Astrocyte of the hippocampus (primary cell): ENCODE measurements at places on chromosomes 6 and 20.

GRCh38 chr6:110342759-110343158, 15.4 kb downstream of the METTL24 start:
- no peak for DNase-seq

GRCh38 chr6:156698239-156699016, 78.8 kb upstream of the ARID1B start:
- no peak for DNase-seq

GRCh38 chr6:7672066-7673062, 53.5 kb upstream of the BMP6 start:
- no peak for DNase-seq

GRCh38 chr6:73854998-73855718, 159.2 kb downstream of the CD109 start:
- DNase-seq, result peak; percentile 75

- no peak for DNase-seq
Observed at GRCh38 chr6:67544851-67545452, 1090.1 kb upstream of the ADGRB3 start.

DNA sequence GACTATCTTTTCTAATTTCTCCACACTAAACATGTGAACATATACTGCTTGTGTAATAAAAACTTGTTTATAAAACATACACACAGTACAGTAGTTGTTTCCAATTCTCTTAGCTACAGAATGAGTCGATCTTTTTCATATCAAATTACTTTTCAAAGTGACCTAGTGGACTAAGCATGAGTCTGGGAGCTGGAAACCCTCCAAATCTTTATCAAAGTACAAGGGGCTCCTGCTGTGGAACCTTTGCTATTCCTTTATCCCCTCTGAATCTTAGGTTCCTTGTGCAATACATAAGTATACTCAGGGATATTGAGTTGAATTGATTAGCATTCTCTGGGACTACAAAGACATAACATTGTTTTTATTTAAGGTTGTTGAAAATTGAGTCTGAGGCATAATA, 48.7 kb upstream of the TAB2 start:
- DNase-seq, result peak; percentile 15

- no peak for DNase-seq
Observed at GRCh38 chr20:50759678-50760077, 28.3 kb downstream of the PARD6B start.

DNA sequence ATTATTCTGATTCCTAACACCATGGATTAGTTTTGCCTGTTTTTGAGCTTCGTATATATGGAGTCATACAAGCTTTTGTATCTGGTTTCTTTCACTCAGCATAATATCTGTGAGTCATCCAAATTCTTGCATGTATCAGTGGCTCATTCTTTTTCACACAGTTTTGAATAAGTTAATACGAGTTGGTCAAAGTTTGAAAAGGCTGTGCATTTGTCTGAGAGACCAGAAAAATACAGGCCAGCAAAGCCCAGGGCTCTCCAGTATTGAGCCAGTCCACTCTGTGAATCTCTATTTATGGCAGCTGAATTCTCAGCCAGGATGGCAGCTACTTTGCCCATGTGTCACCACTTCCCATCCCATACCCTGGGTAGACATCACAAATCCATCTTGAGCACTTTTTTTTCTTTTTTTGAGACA, 7.2 kb upstream of the CHMP4B start:
- peak; percentile 81 for DNase-seq

GRCh38 chr20:8132484-8133309, 631 bp downstream of the PLCB1 start:
- no peak for DNase-seq

GRCh38 chr6:73389854-73390253, 4.8 kb upstream of the DDX43 start:
- no peak for DNase-seq

- DNase-seq, result peak; percentile 63
Observed at GRCh38 chr6:133467982-133468380, 226.8 kb downstream of the EYA4 start.

- no peak for DNase-seq
Observed at GRCh38 chr6:153192943-153193885, 62.1 kb upstream of the RGS17 start.

DNA sequence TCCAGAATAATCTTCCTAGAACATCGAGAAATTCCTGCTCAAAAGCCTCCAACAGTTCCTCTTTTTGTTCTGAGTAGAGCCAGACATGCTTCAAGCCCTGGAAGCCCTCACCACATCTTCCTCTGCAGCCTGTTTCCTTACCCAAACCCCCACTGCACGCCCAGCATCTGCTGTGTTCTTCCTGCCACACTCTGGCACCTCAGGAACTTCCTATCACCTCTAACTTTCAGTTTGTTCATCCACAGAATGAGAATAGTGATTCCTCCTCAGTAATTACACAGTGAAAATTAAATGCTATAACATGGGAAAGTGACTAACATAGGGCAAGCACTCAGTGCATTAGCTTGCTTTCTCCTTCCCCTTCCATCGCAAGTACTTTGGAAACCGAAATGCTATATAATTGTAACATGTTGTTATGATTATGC, 26.3 kb downstream of the C6orf89 start:
- no peak for DNase-seq

DNA sequence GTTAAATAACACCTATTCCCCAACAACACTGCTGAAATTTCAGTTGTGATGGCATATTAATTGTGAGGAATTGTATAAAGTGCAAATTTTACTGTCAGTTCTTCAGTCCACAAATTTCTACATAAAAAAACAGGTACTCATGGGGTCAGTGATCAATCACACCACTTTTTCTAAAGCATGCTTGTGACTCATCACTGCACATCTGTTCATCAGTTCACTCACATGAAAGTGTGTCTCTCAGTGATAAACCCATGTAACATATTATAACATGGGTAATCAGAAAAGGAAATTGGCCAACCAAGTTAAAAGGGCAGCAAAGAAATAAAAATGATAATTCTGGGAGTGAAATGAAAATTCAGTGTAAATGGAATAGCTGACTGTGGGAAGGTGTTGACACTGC, 234.7 kb upstream of the FKBP1C start:
- no peak for DNase-seq

- peak; percentile 12 for DNase-seq
Observed at GRCh38 chr6:69487688-69488087, 309.1 kb downstream of the LMBRD1 start.

DNA sequence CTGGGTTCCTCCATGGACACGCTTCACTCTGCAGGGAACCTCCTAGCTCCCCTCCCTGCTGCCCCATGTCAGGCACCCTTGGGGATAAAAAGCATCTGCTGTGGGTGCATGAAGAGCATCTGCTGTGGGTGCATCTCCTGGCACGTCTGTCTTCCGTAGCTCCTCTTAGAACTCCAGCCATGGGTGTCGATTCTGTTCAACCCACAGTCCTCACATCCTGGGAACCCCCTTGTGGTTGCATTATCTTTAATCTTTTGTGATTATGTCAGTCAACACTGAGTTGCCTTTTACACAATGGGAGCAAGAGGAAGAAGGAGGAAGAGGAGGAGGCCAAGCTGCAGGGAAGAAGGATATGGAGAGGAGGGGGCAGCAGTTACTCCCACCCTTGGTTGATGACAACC, 24.1 kb upstream of the CCR6 start:
- DNase-seq, result no peak

GRCh38 chr6:168201383-168201782, 118.2 kb downstream of the DACT2 start:
- no peak for DNase-seq

- DNase-seq, result peak; percentile 85
Observed at GRCh38 chr6:44151348-44152108, 7.1 kb upstream of the CAPN11 start.

- DNase-seq, result peak; percentile 62
Observed at GRCh38 chr6:4567141-4567540, 209.1 kb upstream of the CDYL start.

GRCh38 chr6:62393608-62394007, 107.6 kb upstream of the KHDRBS2 start:
- no peak for DNase-seq

GRCh38 chr6:155120034-155120433, 124.9 kb downstream of the TIAM2 start:
- peak; percentile 82 for DNase-seq

DNA sequence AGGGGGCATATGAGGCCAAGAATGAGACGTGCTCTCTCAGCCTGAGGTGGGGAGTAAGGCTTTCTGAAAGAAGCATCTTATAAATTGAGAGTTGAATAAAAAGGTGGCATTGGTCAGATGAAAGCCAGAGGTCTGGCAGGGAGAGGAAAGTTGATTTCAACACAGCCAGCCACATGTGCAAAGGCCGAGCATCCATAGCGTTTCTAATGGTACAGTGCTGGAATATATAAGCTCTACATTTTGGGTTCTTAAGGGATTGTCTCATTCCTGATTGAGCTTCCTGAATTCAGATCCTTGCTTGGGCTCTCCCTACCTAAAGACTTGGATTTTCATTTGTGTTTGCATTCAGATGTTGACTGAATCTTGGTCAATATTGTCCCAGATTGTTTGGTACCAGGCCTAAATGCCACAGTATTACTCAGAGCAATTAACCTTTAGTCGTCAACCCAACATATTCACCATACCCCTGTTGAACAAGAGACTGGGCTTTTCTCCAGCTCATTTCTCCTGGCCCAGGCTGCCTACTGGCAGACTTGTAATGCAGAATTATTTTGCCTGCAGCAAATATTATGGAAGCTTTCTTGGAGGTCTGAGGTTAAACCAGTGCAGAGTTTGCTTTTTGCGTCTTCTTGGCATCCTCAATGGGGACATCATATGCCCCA, 14.5 kb upstream of the BCAS1 start:
- peak; percentile 62 for DNase-seq

DNA sequence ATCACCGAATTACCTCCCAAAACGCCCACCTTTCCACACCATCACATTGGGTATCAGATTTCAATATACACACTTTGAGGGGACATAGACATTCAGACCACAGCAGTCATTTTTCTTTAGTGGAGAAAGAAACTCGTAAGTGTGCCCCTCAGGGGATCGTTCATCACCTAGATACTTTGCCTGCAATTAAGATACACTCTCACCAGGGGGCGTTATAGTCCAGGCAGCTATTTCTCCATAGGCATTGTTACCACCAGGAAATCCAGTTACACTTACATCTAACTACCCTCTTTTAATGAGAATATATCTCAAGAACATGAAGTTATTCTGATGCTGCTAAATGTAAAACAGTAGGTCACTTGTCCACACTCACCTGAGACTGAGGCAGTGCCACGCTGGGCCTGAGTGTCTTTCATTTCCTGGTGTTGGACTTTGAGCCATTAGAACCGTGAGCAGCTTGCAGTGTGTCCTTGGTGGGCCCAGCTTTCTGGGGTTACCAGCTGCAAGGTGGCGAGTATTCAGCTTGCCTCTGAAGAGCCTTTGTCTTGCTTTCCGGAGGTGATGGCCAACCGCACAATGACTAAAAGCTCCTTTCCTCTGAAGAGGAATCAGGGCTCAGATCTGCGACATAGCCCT, 35.1 kb upstream of the UNC93A start:
- no peak for DNase-seq

GRCh38 chr6:9116026-9116425, 680.7 kb upstream of the SLC35B3 start:
- peak; percentile 81 for DNase-seq

- peak; percentile 88 for DNase-seq
Observed at GRCh38 chr6:105432797-105433196, 29.9 kb upstream of the PREP start.

- DNase-seq, result no peak
Observed at GRCh38 chr20:64104667-64105451, 2.5 kb downstream of the NPBWR2 start.

GRCh38 chr6:167523426-167523825, 198.5 kb downstream of the TTLL2 start:
- DNase-seq, result no peak

DNA sequence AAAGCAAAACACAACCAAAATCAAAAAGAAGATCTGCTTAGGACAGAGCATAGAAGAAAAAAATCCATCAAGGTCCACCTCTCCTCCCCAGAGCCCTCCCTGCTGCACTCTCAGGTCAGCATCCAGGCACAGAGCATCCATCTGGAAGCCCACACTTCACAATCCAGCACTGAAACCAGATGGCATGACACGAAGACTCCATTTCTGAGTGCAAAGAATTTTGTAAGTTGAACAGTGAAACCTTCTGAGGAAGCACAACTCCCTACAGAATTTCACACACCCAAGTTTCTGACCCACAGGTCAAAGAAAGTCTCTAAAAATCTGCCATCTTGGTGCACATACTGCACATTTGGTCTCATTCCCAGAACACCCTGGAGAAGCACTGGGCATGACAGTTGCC, 128.8 kb upstream of the STXBP5 start:
- no peak for DNase-seq

GRCh38 chr6:157468574-157468973, 87.6 kb downstream of the ZDHHC14 start:
- DNase-seq, result no peak

DNA sequence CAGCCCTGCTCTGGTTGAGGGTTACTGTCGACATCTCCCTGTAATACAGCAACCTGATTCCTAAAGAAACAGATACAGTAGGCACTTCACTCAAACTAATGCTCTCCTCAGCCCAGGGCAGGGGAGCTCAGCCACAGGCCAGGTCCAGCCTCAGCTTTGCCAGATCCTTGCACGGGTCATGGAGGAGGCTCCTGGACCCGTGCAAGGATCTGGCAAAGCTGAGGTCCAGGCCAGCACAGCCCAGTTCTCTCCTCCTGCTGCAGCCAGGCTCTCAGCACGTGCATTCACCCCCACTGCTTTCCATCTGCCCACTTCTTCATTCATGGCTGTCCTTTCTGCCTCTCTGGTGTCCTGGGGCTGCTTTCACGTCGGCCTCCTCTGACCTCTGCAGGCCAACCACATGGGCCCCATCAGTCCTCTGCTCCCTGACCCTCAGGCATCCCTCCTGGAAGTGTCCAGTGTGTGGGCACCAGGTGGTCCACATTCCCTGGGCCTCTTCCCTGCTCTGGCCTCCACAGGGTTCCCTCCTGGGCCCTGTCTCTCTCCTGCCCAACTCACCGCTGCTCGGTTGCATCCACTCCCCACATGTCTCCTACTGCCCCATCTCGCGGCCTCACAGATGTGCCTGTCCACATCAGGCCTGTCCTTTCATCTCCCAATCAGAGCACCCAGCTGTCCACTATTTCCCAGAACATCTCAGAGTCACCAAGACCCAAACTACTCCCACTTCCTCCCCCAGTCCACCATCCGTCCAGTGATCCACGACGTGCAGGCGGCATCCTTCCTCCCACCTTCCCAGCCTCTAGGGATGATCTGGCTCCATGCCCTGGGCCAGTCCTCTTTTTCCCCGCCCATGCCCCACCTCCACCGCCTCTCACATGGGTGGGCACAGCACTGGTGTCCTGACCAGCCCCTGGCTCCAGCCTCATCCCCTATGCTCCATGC, 11.8 kb upstream of the CD93 start:
- DNase-seq, result no peak

- DNase-seq, result peak; percentile 12
Observed at GRCh38 chr6:31578184-31579118, 3.1 kb downstream of the TNF start.

DNA sequence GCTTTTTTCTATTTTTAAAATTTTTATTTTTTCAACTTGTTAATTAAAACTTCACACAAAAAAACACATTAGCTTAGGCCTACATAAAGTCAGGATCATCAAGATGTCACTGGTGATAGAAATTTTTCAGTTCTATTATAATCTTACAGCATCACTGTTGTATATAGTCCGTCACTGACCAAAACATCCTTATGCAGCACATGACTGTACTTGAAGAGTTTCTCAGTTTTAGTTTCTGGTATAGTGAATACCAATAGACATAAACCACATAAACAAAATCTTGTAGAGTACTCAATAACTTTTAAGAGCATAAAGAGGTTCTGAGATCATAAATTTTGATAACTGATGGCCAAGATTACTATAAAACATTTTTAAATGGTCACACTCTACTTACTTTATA, 71.8 kb downstream of the ASCC3 start:
- DNase-seq, result no peak
